ENCODE measurements at places on chromosomes 6 and 20.

GRCh38 chr6:126553854-126554253 lies 213.9 kb downstream of the CENPW start:
- no peak for DNase-seq

- no peak for DNase-seq
These were observed 21.7 kb downstream of the MAP7 start for GRCh38 chr6:136528477-136528876.

GRCh38 chr6:90403489-90404381 lies 107.1 kb upstream of the BACH2 start:
- no peak for DNase-seq

- DNase-seq = no peak
These were observed 137.5 kb downstream of the BTBD3 start for GRCh38 chr20:12055161-12055560.

GRCh38 chr6:30882204-30882758 lies 2.0 kb upstream of the DDR1 start:
- DNase-seq = no peak

All from activated T-helper 1 cell treated with anti-CD3 and anti-CD28 coated beads, Interleukin-2, amount 50 U/mL, for 16 hours (primary cell).